ENCODE measurements at places on chromosomes 2 and 18.

- no peak for DNase-seq
Observed at GRCh38 chr2:191030521-191031154, 16.7 kb upstream of the STAT1 start.

GRCh38 chr2:157786663-157787363, 89.3 kb downstream of the ACVR1 start:
- no peak for DNase-seq

GRCh38 chr2:241777686-241778627, 1.3 kb downstream of the GAL3ST2 start:
- DNase-seq = no peak

DNA sequence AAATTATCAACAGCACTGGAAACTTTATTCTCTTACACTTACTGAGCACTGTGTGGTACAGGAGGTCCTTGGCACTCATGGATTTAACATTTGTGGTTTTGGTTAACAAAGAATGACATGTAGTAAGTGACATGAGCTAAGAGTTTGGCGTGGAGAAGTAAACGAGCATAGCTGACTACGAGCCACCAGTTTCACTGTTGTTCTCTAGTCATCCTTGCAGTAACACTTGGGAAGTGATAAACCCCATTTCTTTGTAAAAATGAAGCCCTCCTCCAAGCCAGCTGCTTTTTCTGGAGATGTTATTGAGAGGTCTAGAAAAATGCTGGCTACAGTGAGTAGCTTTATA, 32.7 kb downstream of the QPCT start:
- DNase-seq = peak; percentile 6

DNA sequence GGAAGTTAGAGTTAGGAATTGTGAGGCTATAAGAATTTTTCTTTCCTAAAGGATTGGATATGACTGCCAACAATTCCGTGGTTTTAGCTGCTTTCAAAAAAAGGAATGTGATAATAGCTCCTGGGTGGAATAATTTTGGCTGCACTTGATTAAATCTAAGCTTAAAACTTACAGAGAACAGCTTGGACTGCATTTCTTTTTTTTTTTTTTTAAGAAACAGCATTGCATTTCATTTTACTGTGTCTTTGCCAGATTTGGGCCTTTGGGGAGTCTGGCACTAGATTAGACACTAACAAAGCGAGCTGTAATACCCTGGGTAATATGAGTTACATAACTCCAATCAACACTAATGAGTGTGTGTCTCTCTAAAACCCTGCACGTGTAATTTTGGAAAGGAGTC, 37.8 kb upstream of the ZNF397 start:
- DNase-seq = no peak

GRCh38 chr2:238439917-238440316, 13.2 kb downstream of the ASB1 start:
- DNase-seq = no peak

GRCh38 chr2:97699765-97700444, 13.5 kb upstream of the ZAP70 start:
- DNase-seq = peak; percentile 27

- no peak for DNase-seq
Observed at GRCh38 chr2:208033701-208034502, 8.6 kb upstream of the PLEKHM3 start.

DNA sequence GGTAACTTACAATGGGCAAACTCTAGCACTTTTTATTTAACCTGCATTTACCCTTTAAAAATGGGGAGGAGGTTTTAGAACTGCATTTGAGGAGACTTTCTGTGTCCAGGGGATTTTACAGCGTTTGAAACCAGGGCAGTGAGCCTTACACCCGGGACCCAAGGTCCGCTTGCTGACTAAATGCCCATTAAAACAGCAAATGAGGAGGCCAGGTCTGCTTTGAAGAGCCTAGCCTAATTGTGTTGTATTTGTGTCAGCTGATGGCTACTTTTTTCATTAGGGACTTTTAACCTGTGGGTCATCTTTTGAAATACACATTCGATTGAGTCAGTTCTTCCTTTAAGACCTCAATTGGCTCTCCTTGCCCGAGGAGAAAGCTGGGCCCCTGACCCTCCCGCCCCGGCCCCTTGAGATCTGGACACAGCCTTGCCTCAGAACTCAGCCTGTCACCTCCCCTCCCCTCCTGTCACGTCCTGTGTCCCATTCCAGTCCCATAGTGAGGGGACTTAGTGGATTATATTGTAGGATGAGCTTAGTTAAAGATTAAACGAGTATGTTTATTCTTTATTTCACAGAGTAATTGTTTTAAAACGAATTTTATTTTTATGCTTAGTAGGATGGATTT, 69.0 kb downstream of the KLHL29 start:
- no peak for DNase-seq

DNA sequence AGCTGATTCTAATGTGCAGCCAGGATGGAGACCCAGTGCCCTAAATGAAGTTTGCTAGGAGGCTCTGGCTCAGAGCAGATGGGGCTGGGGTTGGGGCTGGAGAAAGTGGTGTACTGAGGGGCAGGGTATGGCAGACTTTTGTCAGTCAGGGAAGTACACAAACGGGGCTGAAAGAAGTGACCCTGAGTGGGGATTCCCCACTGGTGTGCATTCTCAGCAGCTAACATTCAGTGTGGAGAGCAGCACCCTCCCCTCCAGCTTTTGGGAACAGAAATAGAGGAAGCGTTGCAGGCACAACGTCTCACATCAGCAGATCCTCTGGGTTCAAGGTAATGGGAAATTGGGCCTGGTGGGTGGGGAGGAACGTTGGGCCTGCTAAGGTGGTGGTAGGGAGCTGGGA, 89.1 kb upstream of the GCFC2 start:
- no peak for DNase-seq

- DNase-seq = no peak
Observed at GRCh38 chr18:23213200-23213599, 77.9 kb downstream of the CABLES1 start.

GRCh38 chr2:238158509-238159070, at the start of gene ERFE:
Gene ERFE (plus strand): TSS chr2:238158970. CDS start chr2:238159008, 38 bp downstream.
- no peak for DNase-seq

Data from NCI-H2107 (cell line).